Right atrium auricular region (tissue), 2 donors: ENCODE measurements at places on chromosomes 4 and X.

GRCh38 chr4:177726111-177726510 lies 283.9 kb upstream of the AGA start:
- no peaks in the 10 kb centered on the region for H3K4me1 ChIP-seq
- DNase-seq = no peak
- no peaks in the 10 kb centered on the region for H3K36me3 ChIP-seq
- H3K27ac ChIP-seq = no peak overlapping the region

GRCh38 chrX:119042040-119042439 lies 30.8 kb upstream of the CT47C1 start:
- no peak overlapping the region for H3K27ac ChIP-seq
- no peaks in the 10 kb centered on the region for H3K4me1 ChIP-seq
- no peaks in the 10 kb centered on the region for H3K27me3 ChIP-seq
- H3K4me3 ChIP-seq = no peak overlapping the region
- no peak for DNase-seq

DNA sequence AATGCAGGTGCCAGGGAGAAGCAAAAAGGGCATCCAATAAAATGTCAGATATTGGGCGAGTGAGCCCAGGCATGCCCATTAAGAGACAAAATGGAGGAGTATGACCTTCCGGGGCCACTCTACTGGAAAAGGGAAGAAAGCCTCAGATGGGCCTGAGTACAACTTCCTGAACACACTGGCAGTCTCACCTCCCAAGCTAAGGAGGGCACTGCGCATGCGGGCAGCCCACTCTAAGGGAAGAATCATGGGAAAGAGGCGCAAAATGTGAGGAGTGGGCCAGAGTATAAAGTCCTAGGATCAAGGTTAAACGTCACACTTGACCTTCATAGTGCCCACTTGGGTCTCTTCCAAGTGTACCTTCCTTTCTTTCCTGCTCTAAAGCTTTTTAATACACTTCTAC lies 63.5 kb downstream of the TIGD2 start:
- no peak overlapping the region for H3K4me3 ChIP-seq
- H3K27ac ChIP-seq = no peak overlapping the region
- no peaks in the 10 kb centered on the region for H3K36me3 ChIP-seq
- no peaks in the 10 kb centered on the region for H3K4me1 ChIP-seq

DNA sequence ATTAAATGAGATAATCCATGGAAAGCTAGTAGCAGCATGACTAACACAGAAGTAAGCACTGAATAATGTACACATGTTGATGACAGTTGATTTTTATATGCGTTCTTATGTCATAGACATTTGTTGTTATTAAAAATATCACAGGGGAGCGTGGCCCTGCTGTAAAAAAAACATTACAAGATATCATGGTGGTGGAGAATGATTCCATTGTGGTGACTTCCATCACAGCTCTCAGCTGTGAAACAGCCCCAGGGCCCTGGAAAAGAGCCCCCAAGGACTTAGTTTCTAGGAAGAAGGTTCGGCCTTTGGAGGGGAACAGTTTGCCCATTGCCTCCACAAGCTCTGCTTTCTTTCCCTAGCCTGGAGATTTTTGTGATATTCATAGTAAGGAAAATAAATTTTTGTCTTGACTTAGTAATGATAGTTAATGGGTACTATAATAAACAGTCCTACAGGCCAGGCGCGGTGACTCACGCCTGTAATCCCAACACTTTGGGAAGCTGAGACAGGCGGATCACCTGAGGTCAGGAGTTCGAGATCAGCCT lies 49.9 kb downstream of the FAM114A1 start:
- H3K4me1 ChIP-seq = no peaks in the 10 kb centered on the region
- no peak overlapping the region for H3K4me3 ChIP-seq
- no peaks in the 10 kb centered on the region for H3K27me3 ChIP-seq
- no peak for DNase-seq

DNA sequence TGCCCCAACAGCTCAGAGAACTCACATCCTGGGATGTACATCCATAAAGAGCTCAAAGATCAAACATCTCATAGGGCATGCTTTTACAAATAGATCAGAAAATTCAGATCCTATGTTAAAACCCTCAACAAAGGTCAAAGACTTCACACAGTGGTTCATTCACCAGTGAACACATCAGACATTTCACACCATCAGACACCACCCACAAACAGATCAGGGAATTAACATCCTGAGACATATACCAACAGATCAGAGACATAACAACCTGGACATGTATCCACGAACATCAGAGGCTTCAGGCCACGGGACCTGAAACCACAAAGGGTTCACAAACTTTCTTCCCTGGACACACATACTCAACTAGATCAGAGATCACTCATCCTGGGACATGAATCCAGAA lies 23.4 kb downstream of the SUV39H1 start:
- H3K27ac ChIP-seq = no peak overlapping the region
- no peaks in the 10 kb centered on the region for H3K36me3 ChIP-seq
- no peaks in the 10 kb centered on the region for H3K27me3 ChIP-seq
- no peak overlapping the region for H3K4me3 ChIP-seq
- no peaks in the 10 kb centered on the region for H3K4me1 ChIP-seq

DNA sequence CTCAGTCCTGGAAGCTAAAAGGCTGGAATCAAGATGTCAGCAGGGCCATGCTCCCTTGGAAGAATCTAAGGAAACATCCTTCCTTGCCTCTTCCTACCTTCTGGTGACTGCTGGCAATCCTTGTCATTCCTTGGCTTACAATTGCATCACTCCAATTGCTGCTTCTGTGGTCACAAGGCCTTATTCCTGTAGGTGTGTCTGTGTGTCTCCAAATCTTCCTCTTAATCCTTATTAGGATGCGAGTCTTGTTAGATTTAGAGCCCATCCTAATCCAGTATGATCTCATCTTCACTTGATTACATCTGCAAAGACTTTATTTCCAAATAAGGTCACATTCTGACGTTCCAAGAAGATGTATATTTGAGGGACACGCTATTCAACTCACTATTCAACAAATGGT lies 52.2 kb downstream of the SMIM20 start:
- H3K4me3 ChIP-seq = no peak overlapping the region
- no peaks in the 10 kb centered on the region for H3K27me3 ChIP-seq
- no peak overlapping the region for H3K27ac ChIP-seq
- no peaks in the 10 kb centered on the region for H3K4me1 ChIP-seq
- H3K36me3 ChIP-seq = no peaks in the 10 kb centered on the region

DNA sequence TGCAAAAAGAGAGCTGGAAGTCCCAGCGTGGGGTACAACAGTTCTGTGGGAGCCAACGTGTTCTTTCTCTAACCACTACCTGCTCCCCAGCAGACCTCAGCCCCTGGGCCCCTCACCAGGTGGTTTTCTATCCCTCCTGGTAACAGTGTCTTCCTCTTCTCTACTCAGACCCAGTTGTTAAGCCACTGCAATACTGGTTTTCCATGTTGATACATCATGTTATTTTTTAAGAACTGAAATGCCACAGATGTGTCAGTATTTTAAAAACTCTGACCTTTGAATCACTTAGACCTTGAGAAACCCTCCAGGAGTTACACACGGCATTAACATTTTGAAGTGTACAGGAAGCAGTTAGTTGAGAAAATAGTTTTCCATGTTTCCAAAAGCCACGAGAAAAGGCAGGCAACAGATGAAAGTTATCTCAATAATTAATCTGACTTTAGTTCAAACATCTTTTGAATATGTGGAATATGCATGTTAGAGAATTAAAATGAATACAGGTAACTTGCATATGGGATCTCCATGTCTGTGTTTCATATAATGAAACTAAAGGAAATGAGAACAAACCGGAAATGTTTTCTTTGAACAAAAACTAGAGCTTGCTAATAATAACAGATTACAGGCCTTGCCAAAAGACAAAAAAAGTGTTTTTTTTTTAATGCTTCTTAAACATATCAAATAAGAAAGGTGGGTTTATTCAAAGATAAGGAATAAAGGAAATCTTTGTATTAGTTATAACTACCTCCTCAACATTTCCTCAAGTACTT lies 108.8 kb downstream of the ZNF827 start:
- H3K4me3 ChIP-seq = no peak overlapping the region
- no peak for DNase-seq
- no peaks in the 10 kb centered on the region for H3K4me1 ChIP-seq
- no peaks in the 10 kb centered on the region for H3K27me3 ChIP-seq

DNA sequence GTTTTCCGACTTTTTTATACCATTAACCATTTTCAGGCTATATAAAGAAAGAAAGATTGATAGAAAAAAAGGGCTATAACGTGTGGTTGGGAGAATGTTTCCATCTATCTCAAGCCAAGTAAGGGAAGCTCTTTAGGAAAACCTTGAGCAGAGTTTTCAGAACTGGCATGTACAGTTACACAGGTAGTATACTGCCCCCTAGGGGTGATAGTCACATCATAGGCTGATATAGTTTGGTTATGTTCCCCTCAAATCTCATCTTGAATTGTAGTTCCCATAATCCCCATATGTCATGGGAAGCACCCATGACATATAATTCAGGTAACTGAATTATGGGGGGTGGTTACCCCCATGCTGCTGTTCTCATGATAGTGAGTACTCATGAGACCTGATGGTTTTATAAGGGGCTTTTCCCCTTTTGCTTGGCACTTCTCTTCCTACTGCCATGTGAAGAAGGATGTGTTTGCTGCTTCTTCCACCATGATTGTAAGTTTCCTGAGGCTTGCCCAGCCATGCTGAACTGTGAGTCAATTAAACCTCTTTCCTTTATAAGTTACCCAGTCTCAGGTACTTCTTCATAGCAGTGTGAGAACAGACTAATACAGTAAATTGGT lies 186.8 kb downstream of the TMA16 start:
- no peak for DNase-seq
- H3K36me3 ChIP-seq = no peaks in the 10 kb centered on the region
- no peaks in the 10 kb centered on the region for H3K27me3 ChIP-seq

- H3K36me3 ChIP-seq = no peaks in the 10 kb centered on the region
- no peak for DNase-seq
- no peaks in the 10 kb centered on the region for H3K4me1 ChIP-seq
Measured at GRCh38 chr4:15153662-15154061, 151.4 kb downstream of the CPEB2 start.

GRCh38 chr4:110869862-110870572 lies 247.1 kb upstream of the PITX2 start:
- H3K4me1 ChIP-seq = no peaks in the 10 kb centered on the region
- no peak overlapping the region for H3K27ac ChIP-seq
- no peaks in the 10 kb centered on the region for H3K27me3 ChIP-seq
- no peak for DNase-seq

GRCh38 chr4:189143263-189143952 lies 797.3 kb upstream of the FRG1 start:
- DNase-seq = no peak
- no peaks in the 10 kb centered on the region for H3K27me3 ChIP-seq
- H3K4me3 ChIP-seq = no peak overlapping the region
- H3K4me1 ChIP-seq = no peaks in the 10 kb centered on the region

DNA sequence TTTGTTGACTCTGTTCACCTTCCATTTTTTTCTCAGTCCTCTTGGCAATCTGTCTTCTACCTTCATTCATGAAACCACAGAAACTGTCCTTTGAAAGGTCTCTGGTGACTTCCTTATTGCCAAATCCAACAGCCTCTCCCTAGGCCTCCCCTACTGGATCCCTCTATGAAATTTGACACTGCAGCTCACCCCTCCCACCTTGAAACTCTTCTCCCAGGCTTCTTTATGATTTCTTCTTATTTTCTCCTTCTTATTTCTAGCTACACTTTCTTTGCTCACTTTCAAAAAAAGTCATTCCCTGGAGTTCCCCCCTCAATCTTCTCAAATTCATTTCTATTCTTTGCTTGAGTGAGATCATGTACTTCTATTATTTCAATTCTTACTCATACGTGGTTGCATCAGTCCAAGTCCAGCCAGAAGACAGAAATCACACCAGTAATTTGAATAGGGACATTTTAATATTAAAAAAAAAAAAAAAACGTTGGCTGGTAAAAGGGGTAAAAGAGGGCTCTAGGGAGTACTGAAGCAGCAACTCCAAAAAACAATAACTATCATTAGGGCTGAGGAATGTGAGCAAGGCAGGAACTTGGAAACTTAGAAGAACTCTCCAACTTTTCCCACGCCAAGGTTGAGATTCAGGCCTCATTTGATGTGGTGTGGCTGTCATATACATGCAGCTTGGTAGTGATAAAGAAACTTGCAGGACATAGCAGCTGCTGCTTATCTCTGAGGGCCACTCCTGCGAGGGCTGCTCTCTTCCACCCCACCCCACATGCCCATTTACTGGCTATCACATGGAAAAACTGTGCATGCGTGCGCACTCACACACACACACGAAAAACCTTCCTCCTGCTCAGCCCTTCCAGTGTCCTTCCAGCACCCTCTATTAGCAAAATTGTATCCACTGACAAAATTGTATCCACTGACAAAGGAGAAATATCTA lies 169.8 kb upstream of the GALNT7 start:
- H3K27ac ChIP-seq = no peak overlapping the region
- no peaks in the 10 kb centered on the region for H3K36me3 ChIP-seq
- no peak for DNase-seq
- no peak overlapping the region for H3K4me3 ChIP-seq
- no peaks in the 10 kb centered on the region for H3K4me1 ChIP-seq
- no peaks in the 10 kb centered on the region for H3K27me3 ChIP-seq

DNA sequence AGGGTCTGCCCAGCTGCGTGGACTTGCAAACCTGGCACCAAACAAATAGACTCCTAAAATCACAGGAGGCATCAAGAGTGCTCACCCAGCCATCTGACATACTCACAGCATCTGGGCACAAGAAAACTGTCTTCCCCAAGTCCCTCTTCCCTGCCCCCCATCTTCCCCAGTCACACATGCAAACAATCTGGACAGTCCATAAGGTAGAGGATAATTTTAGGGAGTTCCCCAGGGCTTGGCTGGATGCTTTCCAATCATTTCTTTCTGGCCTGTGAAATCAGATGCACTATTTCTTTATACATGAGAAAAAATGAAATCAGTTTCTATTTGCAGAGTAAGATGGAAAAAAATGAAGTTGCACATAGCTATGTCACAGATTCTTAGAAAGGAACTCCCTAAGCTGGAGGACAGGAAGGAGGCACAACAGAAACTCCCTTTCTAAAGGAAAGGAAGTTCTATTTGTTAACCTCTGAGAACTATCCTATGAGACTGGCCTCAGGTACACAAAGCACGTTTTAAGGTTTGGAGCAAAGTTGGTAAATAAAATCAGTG lies 342.3 kb downstream of the HNRNPD start:
- no peak for DNase-seq
- H3K4me1 ChIP-seq = no peaks in the 10 kb centered on the region
- H3K27me3 ChIP-seq = no peaks in the 10 kb centered on the region
- H3K36me3 ChIP-seq = no peaks in the 10 kb centered on the region
- no peak overlapping the region for H3K4me3 ChIP-seq

DNA sequence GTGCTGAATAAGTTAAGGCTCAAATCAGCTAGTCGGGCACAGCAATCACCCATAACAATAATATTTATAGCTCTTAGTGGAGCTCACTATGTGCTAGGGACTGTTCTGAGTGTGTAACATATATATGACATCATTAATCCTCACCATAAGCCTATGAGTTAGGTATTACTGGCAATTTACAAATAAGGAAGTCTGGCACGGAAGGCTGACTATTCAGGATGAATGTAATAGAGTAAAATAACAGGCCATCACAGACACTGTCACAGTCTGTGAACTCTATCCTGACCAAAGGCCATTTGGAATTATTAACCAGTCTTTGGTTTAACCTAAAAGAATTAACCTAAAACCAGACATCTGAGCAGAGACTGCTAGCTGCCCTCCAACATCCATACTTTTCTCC lies 119.3 kb downstream of the C4orf51 start:
- H3K27ac ChIP-seq = no peak overlapping the region
- no peaks in the 10 kb centered on the region for H3K36me3 ChIP-seq
- DNase-seq = no peak
- H3K4me1 ChIP-seq = no peaks in the 10 kb centered on the region
- no peaks in the 10 kb centered on the region for H3K27me3 ChIP-seq

- no peaks in the 10 kb centered on the region for H3K4me1 ChIP-seq
- no peaks in the 10 kb centered on the region for H3K27me3 ChIP-seq
- no peaks in the 10 kb centered on the region for H3K36me3 ChIP-seq
- H3K27ac ChIP-seq = no peak overlapping the region
- no peak for DNase-seq
- no peak overlapping the region for H3K4me3 ChIP-seq
Measured at GRCh38 chrX:104833401-104833800, 267.4 kb downstream of the IL1RAPL2 start.
